ENCODE measurements at places on chromosomes 6 and 20.

- DNase-seq = no peak
Measured at GRCh38 chr6:131398176-131398575, 174.8 kb upstream of the ARG1 start.

GRCh38 chr6:56278171-56278591, 30.8 kb upstream of the COL21A1 start:
- DNase-seq = no peak

- no peak for DNase-seq
Measured at GRCh38 chr20:45056473-45057173, 44.3 kb downstream of the KCNS1 start.

DNA sequence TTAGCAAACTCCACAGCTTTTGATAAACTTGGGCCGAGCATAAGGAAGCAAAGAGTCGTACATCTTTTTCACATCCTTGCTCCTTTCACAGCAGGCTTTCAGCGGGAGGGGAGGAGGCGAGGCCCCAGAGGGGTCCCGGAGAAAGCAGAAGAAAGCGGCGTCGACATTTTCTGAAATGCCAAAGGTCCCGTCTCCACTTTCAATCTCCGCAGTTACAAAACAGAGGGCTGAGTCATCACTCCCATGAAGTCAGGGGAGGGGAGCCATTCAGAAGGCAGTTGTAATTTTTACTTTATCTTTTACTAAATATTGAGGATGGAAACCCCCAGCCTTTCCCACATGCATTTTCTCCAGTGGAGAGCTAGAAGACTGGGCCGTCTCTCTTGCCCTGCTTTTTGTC, 174.2 kb upstream of the THBS2 start:
- DNase-seq = no peak

GRCh38 chr20:8078528-8078914, 53.5 kb upstream of the PLCB1 start:
- no peak for DNase-seq

DNA sequence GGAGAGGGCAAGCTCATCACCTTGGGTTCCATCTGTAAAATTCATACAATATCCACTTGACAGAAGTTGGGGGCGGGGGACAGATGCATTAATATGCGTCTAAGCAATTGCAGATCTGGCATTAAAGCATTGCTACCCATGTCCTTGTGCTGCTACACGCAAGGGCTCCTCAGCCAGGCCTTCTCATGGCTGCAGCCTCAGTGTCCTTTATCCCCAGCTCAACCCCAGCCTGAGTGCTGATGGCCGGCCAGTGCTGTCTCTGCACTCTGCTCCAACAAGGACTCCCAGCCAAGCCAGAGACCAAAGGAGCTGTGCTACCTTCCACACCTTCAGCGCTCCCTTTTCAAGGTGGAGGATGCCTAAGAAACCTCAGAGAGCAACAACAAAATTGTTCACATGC, 188.5 kb upstream of the STXBP5 start:
- DNase-seq = no peak

- DNase-seq = peak; percentile 1
Measured at GRCh38 chr6:99151634-99152346, 197.7 kb downstream of the FAXC start.

GRCh38 chr20:47113362-47114109, 218.9 kb downstream of the EYA2 start:
- no peak for DNase-seq
